ENCODE measurements at places on chromosomes 16 and 17.
A peak's percentile ranks its signal among the peaks of the same experiment; 100 is the strongest.

DNA sequence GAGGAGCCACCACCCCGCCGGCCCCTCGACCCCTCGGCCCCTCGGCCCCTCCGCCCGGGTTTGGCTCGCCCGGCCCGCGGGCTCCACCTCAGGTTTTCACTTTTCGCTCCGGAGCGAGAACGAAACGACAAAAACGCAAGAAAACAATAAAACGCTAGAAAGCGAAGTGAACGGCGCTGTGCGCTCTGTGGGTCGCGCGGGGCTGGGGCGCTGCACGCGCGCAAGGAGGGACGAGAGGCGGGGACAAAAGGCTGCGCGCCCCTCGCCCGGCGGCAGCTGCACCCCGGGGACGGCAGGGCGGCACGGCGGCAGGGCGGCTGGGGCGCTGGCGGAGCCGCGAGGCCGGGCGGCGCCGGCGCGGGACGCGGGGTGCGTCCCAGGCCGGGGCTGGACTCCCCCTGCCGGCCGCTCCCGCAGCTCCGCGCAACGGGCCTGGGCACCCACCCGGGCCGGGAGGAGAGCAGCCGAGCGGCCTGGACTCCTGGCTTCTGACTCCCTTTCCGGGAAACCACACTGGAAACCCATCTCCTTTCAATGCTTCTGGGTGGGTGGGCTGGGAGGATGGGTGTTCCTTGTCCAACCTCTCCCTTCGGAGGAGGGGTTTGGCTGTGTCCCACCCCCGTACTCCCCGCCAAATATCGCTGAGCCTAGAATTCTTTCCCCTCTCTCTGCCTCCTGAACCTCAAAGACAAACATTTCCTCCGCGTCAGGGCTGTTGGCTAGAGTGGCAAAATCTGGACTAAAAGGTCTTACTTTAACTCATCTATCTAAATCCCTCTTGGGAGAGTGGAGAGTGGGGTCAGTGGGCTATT lies 9.9 kb downstream of the TBX2 start:
- DNase-seq, result peak; percentile 73

DNA sequence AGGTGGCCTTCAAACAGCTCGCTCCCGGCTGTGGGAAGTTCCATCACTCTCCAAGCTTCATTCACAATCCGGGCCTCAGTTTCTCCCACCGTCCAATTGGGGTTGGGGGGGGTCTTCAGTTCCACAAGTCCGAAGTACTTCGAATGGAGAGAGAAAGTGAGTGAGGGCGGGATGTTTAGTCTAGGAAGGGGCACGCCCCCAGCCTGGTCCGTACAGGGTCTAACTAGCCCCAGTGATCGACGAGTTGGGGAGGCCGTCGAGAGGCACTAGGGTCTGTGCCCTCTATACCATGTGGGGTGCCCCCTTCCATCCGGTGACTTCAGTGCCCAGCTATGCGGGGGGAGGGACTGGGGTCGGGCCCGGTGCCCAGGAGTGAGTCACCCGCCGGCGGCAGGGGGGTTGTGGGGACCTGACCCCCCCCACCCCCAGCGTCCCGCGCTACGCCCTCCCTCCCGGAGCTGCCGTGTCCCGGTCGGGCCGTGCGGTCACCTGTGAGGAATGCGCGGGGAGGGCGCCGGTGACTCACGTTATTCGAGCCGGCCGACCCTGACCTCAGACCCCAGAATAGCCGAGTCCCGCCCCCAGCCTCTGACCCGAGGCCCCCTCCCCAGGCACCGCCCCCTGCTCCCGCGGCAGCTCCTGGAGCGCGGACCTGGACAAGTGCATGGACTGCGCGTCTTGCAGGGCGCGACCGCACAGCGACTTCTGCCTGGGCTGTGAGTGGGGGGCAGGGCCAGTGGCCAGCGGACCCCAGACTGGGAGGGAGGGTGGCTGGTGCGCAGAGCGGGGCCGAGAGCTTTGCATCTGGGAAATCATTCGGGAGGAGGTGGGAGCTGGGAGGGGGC lies 658 bp downstream of the TNFRSF12A start:
- peak; percentile 78 for DNase-seq

DNA sequence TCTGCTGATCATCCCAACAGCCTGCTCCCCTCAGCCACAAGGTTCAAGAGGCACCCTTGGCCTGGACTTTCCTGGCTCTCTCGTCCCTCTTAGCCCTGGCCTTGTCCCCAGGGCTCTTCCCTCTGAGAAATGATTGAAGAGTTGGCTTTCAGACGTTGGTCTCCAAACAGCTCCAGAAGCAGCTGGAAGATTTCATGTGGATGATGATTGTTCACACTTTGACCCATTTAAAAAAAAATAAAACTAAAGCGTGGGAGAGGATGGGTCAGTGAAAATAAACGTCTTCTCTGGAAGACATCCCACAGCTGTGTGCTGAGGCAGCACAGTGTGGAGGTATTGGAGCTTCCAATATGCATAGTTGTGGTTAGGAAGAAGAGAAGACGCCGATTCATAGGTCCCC lies 54.7 kb upstream of the CDH11 start:
- DNase-seq, result no peak

GRCh38 chr16:11329071-11329491 lies 16.2 kb upstream of the RMI2 start:
- DNase-seq, result no peak

DNA sequence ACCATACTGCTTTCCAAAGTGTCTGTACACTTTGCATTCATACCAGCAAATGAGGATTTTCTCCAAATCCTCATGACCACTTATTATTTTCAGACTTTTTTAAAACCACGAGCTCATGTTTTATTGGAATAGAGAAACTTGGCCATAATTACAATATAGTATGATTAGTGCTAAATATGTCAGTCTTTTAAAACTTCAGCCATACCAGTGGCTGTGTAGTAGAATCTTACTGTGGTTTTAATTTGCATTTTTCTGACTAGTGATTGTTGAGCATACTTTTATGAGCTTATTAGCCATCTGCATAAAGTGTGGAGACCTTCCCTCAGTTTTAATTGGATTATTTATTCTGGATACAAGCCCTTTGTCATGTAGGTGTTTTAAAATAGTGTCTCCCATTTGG lies 57.8 kb downstream of the NLK start:
- no peak for DNase-seq

- no peak for DNase-seq
Observed at GRCh38 chr17:70995997-70996396, 826.7 kb downstream of the KCNJ2 start.

GRCh38 chr17:63365366-63366240 lies 80.5 kb downstream of the CYB561 start:
- no peak for DNase-seq

GRCh38 chr17:82332669-82333278 lies 792 bp downstream of the SECTM1 start:
- no peak for DNase-seq

GRCh38 chr17:77602883-77603640 lies 355.4 kb upstream of the TNRC6C start:
- DNase-seq, result peak; percentile 36

DNA sequence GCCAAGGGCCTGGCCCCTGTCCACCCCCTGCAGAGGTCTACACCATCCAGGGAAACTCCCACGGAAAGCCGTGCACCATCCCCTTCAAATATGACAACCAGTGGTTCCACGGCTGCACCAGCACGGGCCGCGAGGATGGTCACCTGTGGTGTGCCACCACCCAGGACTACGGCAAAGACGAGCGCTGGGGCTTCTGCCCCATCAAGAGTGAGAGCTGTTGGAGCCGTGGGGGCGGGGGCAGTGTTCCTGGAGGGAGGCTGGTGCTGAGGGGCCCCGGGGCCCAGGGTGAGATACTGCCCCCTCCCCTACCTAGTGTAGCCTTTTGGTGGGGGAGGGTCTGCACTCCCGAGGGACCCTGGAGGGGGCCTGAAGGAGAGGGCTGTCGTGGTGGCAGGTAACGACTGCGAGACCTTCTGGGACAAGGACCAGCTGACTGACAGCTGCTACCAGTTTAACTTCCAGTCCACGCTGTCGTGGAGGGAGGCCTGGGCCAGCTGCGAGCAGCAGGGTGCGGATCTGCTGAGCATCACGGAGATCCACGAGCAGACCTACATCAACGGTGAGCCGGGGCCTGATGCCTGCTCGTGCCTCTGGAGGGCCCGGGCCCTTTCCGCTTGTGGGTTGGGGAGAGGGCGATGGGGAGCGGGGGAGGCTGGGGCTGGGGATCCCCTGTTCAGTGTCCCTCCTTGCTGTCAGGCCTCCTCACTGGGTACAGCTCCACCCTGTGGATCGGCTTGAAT lies 38.8 kb downstream of the MRC2 start:
- no peak for DNase-seq

GRCh38 chr17:40648384-40648968 lies 858 bp upstream of the SMARCE1 start:
- DNase-seq, result no peak

GRCh38 chr17:64309710-64310109 lies 46.6 kb upstream of the TEX2 start:
- no peak for DNase-seq

DNA sequence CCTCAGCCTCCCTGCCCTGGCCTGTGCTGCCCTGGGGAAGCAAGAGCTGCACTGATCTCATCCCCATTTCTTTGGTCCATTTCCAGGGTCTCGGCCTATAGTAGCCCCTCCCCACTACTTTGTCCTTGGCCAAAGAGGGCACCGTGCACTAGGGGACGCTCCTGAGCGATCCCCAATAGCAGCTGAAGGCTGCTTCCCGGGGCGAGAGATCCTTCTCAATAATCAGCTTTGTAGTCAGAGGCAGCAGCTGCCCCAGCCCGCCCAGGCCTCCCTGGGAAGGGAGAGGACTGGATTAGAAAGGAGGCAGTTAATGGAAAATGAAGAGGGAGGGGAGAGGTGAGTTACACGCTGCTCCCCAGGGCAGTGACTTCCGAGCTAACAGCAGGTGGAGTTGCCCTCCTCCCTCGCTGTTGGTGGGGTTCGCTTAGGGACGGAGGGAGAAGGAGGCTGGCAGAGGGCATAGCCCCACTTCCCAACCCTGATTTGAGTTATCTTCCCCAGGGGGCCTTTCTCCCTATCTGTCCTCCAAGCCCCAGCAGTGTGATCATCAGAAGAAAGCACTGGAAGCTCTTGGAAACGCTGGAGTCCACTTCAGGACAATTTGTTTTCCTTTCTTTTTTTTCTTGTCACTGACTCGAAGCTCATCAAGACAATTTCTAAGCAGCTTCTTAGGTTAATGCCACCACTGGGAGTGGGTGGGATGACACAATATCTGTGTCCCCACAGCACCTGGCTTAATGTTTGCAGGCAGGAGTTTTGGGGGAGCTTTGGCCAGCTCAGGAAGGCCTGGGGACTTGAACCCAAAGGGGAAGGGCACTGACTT lies 2.6 kb downstream of the MXRA7 start:
- peak; percentile 87 for DNase-seq

GRCh38 chr17:57142925-57143324 lies 57.9 kb downstream of the AKAP1 start:
- no peak for DNase-seq

All from H1 (cell line).